Urothelium cell line (cell line): ENCODE measurements at places on chromosomes 7 and 10.

- no peak for DNase-seq
Observed at GRCh38 chr10:58543141-58543540, 30.5 kb downstream of the BICC1 start.

- no peak for DNase-seq
Observed at GRCh38 chr10:20233423-20233822, 417.2 kb downstream of the PLXDC2 start.

GRCh38 chr10:110076559-110077318 lies 69.0 kb downstream of the ADD3 start:
- peak; percentile 27 for DNase-seq

DNA sequence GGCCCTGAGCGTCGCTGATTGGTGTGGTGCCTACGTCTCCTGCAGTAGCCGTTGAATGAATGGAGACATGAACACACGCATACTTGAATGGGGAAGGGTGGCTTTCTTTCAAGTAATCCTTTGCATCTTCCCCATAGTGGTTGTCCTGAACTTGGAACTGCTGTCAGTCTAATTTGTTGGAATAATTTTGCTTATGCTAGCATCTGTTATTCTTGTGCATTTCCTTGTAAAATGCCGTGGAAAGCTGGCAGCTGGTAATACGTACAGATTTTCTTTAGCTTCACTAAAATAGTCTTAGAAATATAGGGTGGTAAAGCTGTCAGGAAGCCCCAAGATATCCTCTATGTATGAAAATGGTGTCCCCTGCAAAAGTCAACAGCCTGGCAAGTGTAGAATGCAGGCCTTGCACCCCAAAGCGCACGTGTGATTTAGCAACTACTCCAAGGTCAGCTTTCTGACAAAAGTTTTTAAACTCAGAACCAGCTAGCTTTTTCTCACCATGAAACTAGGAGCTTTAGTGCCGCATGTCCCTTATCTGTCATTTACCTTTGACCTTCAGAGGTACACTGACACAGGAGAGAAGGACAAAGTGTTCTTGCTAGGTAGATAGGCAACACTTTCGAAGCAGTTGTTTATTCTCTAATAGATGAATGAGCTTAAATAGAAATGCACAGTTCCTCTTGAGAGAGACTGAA lies 70.8 kb downstream of the RBM33 start:
- no peak for DNase-seq

DNA sequence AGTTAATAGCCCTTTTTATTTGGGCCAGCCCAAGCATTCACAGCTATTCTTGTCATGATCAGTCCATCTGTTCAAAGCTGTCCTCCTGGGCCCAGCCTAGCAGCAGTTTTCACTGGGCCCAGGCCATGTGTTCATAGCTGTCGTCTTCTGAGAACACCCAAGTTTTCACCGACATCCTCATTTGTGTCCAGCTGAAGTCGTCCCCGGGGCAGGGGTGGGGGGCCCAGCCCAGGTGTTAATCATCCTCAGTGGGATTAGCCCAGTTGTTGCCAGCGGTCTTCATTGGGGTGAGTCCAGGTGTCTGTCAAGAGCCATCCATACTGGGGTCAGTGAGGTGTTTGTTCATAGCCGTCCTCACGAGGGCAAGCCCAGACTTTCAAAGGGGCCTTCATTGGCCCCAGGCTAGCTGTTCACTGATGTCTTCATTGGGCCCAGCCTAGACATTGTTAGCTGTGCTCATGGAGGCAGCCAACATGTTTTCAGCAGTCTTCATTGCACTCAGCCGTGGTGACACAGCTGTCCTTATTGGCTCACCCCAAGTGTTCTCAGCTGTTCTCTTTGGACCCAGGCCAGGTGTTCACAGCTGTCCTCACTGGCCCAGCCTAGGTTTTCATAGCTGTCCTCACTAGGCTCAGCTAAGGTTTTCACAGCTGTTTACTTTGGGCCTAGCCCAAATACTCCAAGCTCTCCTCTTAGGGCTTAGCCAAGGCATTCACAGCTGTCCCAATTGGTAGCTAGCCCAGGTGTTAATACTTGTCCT lies 10.0 kb downstream of the FRG2B start:
- no peak for DNase-seq

- DNase-seq, result peak; percentile 66
Observed at GRCh38 chr10:125201108-125201524, 40.8 kb upstream of the CTBP2 start.

DNA sequence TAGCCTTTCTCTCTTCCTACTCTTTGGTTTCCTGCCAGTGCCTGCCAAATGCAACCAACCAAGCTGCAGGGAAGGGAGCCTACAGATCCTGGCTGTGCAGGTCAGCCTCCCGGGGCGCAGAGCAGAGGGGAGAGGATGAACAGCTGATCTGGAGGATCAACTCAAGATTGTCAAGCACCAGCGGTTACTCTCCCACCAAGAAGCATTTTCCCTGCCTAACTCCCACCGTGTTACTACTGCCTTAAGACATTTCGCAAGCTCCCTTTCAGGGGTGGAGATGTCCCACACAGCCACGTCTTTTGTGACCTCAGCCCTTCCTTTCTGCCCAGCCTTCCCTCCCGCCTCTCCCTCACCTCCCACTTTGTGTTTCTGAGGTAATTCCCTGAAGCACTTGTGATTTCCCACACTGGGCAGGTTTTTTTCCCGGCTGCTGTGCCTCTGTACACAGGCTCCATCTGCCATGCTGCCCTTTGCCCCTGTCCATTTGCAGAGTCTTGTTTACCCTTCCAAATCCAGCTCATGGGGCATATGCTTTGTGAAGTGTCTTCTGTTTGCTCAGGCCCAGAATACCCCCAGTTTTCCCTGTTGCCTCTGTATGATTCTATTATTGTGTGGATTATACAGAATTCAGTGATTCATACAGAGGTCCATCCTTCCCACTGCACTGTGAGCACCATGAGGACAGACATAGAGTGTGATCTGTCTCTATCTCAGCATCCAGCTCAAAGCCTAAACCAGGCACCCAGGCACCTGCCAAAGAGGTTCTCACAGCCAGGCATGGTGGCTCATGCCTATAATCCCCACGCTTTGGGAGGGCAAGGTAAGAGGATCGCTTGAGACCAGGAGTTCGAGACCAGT lies 40.9 kb upstream of the PAPSS2 start:
- no peak for DNase-seq

GRCh38 chr10:16756561-16757221 lies 60.5 kb downstream of the RSU1 start:
- no peak for DNase-seq

DNA sequence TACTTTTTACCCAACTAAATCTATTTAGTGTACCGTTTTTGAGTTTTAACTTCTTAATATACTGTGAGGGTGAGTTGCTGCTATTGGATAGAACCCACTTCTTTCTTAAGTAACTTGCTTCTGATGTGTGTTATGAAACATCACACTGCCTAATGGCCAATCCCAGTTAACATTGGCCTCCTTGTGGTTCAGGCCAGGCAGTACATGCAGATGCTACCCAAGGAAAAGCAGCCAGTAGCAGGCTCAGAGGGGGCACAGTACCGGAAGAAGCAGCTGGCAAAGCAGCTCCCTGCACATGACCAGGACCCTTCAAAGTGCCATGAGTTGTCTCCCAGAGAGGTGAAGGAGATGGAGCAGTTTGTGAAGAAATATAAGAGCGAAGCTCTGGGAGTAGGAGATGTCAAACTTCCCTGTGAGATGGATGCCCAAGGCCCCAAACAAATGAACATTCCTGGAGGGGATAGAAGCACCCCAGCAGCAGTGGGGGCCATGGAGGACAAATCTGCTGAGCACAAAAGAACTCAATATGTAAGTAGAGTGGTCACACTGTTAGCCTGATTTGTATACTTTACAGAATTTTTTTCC lies 39.7 kb downstream of the TES start:
- no peak for DNase-seq

- DNase-seq, result no peak
Observed at GRCh38 chr10:7493996-7494395, 83.2 kb upstream of the SFMBT2 start.

- peak; percentile 91 for DNase-seq
Observed at GRCh38 chr10:11684717-11685645, 57.2 kb upstream of the ECHDC3 start.

DNA sequence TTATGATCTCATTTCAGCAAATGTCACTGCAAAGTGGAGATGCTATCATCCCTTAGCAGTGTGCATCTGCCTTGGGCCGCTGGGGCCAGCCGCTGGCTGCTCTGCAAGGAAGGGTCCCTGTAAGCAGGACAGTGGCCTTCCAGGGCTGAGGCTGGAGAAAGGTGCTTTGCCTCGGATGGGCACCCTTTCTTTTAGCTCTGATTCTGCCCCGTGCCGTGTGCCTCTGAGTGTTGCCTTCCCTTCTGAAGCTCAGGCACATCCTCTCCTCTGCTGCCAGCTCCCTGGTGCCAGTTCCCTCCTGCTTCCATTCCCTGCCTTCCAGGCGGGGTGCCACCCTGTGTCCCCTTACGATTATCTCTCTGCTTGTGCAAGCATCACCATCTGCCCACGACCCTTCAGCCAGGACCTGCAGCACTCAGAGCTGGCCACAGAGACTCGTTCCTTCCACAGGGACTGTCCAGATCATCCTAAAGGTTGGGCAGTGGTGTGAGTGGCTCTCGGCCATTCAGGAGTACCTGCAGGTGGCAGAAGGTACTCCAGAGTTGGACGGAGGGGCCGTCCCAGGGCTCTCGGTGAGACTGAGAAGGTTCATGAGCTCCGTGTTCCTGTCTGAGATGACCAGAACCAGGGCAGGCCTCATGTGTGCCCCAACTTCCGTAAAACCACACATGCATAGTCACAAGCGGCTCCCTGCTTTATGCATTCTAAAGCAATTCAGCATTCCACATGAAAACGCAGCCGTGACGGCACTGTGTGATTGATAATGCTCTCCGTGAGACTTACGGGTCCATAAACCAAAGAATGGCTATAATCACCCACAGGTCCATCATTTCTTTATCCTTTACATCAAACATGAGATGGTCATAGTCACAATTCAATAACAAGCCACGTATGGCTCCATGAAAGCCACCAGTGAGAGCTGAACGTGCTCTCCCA lies 371.4 kb downstream of the DNAJB6 start:
- DNase-seq, result no peak

- no peak for DNase-seq
Observed at GRCh38 chr7:156634117-156634516, 6.5 kb upstream of the RNF32 start.

GRCh38 chr7:83150310-83150709 lies 12.4 kb downstream of the PCLO start:
- peak; percentile 18 for DNase-seq

- DNase-seq, result no peak
Observed at GRCh38 chr7:73983437-73984164, 44.4 kb upstream of the ELN start.

- no peak for DNase-seq
Observed at GRCh38 chr7:91826377-91826776, 54.1 kb downstream of the MTERF1 start.

GRCh38 chr7:50497068-50497642 lies 47.0 kb upstream of the FIGNL1 start:
- DNase-seq, result no peak

- no peak for DNase-seq
Observed at GRCh38 chr7:115153769-115154477, 232.0 kb downstream of the MDFIC start.

GRCh38 chr7:2845034-2845592 lies 1.0 kb upstream of the GNA12 start:
- no peak for DNase-seq

- DNase-seq, result no peak
Observed at GRCh38 chr10:1677307-1677939, 59.9 kb downstream of the ADARB2 start.

DNA sequence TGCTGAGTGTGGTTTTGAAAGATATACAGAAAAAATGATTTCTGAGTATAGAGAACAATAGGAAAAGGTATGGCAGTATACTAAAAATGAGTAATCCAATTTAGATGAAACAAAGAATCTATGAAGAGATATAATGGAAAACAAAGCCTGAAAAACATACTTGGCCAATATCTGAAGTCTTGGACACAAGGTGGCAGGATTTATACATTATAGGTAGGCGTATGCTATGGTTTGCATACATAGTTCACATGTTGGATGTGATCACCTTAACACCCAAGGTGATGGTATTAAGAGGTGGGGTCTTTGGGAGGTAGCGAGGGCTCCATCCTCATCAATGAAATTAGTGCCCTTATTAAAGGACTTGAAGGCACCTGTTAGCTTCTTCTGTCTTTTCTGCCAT lies 34.5 kb upstream of the BPGM start:
- DNase-seq, result no peak

- DNase-seq, result peak; percentile 16
Observed at GRCh38 chr10:113297226-113297625, 255.6 kb upstream of the HABP2 start.

- DNase-seq, result no peak
Observed at GRCh38 chr10:95404864-95405263, 114.1 kb upstream of the PDLIM1 start.

- DNase-seq, result peak; percentile 14
Observed at GRCh38 chr7:119175911-119176627, 951.6 kb downstream of the ANKRD7 start.

DNA sequence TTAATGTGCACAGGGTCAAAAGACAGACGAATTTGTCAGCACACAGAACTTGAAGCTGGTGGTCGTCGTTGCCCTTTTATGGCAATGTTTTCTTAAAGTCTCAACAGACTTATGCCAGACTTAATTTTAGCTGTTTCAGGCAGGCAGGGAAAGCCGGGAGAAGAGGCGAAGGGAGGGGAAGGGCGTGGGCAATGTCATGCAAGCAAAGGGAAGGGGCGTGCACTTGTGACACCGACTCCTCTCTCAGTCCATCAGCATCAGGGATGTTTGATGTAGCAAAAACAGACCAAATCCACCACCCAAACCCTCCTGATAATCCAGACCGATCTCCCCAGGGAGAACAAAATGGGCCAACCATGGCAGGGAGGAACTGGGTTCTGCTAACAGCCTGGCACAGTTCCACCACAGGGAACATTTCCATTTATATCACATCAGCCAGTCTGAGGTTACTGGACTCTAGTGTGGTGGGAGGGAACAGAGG lies 118.1 kb upstream of the RHEB start:
- no peak for DNase-seq

- DNase-seq, result no peak
Observed at GRCh38 chr10:71075086-71075758, 137.1 kb upstream of the UNC5B start.

DNA sequence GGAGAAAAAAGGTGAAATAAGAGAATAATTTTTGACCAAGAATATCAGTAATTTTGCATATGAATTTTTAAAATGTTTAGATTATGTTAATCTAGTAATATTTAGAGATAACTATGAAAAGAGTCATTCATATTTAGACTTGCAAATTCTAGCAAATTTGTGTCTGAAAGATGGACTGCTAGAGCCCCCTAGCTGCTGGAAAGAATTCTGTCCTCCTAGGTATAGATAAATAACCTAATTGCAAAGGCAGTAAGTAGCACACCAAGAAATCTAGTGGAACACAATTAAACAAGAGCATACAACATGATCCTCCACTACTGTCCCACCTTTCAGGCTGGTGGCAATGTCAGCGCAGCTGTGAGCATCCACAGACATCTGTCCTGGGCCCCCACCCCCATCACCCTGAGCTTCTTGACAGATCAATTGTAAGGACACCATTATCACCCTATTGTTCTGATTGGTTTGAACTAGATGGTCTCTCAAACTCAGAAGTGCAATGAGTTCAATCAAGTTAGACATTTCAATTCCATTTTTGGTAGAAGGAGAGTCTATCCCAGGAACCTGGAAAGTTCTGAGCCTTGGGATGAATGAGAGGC lies 15.0 kb upstream of the GFRA1 start:
- peak; percentile 18 for DNase-seq

GRCh38 chr10:17836942-17837341 lies 27.8 kb downstream of the MRC1 start:
- peak; percentile 56 for DNase-seq

GRCh38 chr7:137564677-137565076 lies 221.1 kb upstream of the PTN start:
- no peak for DNase-seq
